ENCODE measurements at places on chromosomes 1 and 21.

DNA sequence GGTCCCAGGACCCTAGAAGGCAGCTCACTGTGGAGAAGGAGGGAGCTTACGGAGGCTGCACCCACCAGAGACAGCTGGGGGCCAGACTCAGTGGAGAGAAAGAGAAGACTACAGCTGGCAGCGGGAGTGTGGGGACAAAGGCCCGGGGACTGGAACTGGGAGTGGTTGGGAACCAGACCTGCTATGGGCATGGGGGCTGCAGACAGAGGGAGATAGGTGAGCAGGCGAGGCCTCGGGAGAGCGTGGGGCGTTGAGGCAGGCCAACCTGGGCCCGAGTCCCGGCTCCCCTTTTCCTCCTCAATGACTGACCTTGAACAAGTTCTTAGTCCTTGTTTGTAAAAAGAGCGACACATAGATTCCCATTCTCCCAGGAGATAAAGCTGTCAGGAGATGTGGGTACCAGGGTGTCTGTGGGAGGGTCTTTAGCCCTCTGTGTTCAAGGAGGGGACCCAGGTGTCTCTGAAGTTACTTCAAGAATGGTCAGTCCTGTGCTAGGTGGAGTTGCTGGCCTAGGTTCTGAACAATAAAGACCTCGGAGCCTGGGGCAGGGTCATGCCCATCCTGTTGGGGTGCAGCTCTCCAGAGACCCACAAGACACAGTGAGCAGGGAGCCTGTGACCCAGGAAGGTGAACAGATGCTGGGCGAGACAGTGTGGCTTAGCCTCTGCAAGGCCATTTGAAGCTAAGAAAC, 87.9 kb downstream of the ITPKB start:
- DNase-seq: no peak

DNA sequence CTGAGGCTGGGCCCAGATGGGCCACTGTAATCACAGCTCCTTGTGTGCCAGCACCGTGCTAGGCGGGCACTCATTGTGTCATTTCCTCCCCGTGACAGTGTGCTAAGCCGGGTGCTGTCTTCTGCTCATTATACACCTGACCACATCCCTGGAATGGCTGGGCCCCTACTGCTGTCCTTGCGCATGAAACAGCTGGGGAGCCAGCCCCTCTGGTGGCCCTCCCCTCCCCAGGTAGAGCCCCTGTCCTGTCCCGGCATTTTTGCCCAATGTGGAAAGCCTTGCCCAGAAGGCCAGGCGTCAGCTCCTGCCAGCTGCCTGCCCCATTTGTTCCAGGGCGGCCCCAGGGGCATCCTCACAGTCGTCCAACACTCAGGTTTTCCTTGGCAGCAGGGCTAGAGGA, 107.4 kb upstream of the CASZ1 start:
- DNase-seq: no peak

GRCh38 chr1:2181752-2182151, 12.8 kb downstream of the FAAP20 start:
- no peak for DNase-seq

DNA sequence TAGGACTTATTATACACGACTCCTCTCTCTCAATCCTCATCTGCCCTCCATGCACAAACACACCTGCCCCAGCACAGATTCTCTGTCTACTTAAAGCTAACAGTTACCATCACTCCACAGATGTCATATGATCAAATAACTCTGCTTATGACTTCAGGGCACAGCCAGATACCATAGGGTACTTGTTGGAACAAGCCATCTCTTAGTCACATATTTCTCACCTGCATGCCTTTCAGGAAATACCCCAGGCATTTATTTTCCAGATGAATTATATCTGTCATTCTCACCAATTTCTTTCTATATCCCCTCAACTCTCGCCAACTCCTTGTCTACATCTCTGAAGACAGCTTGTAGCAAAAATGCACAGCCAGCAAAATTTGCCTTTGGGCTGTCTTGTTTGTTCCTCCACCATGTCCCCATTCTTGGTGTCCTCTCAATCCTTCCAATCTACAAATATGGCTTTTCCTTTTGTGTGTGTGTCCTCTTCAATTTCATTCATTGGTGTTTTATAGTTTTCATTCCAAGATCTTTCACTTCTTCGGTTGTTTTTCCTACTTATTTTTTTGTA, 353.9 kb upstream of the CAMK1G start:
- DNase-seq: peak; percentile 90

- DNase-seq: no peak
Measured at GRCh38 chr21:46056450-46056903, 41.4 kb upstream of the COL6A2 start.

- no peak for DNase-seq
Measured at GRCh38 chr1:88462488-88463261, 221.4 kb upstream of the PKN2 start.

- DNase-seq: no peak
Measured at GRCh38 chr1:68953311-68953710, 456.4 kb upstream of the DEPDC1 start.

DNA sequence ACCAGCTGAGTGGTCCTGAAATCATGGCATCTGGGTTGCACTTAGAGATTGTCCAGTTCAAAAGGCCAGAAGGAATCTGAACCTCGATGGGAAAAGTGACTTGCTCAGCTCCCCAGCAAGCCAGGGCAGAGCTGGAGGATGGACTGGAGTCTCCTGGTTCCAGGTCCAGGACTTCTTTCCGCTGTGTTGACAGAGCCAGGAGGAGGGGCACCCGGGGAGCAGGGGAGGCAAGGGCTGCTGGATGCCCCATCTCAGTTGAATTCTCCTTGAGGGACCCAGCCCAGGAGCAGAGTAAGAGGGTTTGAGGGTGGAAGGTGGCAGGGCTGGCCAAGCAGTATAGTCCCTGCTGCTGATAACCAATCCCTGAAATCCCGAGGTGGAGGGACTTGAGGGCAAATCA, 2.4 kb upstream of the ALPL start:
- no peak for DNase-seq

GRCh38 chr1:203475012-203475981, at the start of gene PRELP:
Gene PRELP, plus strand, starts transcription at chr1:203475806. Its CDS starts 7,379 bp downstream, at chr1:203483185.
- peak; percentile 64 for DNase-seq

DNA sequence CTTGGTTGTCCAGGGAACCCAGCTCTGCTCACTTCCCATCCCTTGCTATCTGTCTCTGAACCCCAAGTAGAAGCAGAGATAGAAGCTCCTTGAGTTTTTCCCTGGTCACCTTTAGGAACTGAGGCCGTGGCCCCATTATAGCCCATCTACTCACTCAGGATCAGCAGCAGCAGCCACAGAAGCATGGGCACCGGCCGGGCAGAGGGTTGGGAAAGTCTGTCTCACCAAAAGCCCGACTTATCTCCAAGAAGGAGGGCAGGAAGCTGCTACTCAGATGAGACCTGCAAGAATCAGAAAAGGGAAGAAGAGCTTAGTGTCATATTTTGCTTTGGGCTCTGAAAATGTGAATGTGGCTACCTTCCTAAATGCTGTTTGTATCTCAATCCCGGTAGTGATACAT, 264 bp downstream of the FCRL3 start:
- DNase-seq: no peak

- DNase-seq: no peak
Measured at GRCh38 chr1:178057141-178057765, 36.7 kb upstream of the RASAL2 start.

DNA sequence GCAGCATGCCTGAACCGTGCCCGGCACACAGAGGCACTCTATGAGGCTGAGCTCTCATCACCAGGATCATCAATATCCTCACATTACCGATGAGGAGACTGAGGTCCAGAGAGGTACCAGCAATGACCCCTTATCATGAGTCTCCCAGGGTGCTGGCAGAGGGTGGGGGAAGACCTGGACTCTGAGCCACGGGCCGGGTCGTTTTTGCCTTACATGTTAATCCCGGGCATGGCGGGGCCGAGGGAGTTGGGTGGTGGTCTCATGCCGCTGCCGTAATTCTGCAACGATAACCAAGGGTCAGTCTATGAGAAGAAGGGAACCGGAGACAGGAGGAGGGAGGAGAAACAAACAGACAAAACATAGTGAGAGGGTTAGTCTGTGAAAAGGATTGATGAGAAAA, 43.1 kb downstream of the MRPL37 start:
- no peak for DNase-seq

- DNase-seq: no peak
Measured at GRCh38 chr1:25922971-25923552, 16.8 kb upstream of the STMN1 start.

- no peak for DNase-seq
Measured at GRCh38 chr21:17841103-17841502, 21.9 kb upstream of the C21orf91 start.

- DNase-seq: no peak
Measured at GRCh38 chr1:246987083-246987690, 20.7 kb downstream of the ZNF695 start.

GRCh38 chr1:166738873-166739272, 100.4 kb upstream of the POGK start:
- no peak for DNase-seq

DNA sequence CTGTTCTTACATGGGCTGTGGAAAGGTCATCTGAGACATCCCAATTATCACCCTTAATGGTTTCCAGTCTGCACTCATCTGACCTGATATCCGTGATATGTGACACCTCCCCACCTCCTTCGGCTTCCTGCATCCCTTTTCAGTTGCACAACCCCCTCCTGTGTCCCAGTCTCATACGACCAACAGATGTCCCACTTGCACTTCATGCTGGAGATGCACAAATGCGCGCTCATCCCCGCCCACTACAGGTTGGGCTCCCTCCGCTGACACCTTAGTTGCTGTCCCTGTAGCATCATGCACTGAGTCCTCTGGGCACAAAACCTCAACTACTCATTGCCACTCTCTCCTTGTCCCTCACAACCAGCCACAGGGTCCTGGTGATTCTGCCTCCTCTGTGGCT, 94.4 kb downstream of the MIS18A start:
- no peak for DNase-seq

GRCh38 chr21:44946254-44947041, 6.6 kb downstream of the SLX9 start:
- DNase-seq: no peak

DNA sequence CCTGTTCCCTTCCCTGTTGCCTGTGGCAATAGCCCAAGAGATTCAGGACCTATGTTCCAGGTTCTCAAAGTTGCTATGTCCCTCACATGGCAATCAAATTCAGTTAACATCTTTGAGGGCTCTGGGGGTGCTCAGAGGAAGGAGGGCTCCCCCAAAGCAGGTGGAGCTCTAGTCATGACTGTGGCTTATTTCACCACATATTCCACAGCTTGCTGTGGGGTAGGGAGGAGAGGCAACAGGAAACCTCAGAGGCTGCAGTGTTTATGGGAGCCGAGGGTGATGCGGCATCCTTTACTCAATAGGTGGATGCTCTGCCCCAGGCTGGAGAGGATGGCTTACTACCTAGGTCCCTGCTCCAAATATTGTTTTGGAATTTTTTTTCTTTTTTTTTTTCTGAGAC, 1.2 kb upstream of the MKNK1 start:
- DNase-seq: no peak

- DNase-seq: no peak
Measured at GRCh38 chr1:116835161-116835560, 74.6 kb upstream of the PTGFRN start.

DNA sequence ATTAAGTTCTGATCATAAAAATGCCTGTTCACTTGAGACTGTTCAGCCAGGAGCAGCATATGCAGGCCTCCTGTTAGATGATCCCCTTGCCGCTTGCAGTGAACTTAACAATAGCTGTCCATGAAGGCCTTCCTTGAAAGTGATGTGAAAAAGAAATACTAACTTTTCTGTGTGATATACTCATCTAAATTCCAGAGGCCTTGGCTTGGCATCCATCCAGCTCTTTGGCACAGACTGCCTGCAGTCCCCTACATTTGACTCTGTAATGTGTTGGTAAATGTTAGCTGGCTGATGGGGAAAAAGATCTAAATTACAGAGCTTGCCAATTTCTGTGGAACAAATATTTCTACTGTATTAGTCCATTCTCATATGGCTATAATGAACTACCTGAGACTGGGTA, 73.7 kb downstream of the KCNK2 start:
- no peak for DNase-seq

- no peak for DNase-seq
Measured at GRCh38 chr1:223332997-223333396, 31.0 kb downstream of the SUSD4 start.

DNA sequence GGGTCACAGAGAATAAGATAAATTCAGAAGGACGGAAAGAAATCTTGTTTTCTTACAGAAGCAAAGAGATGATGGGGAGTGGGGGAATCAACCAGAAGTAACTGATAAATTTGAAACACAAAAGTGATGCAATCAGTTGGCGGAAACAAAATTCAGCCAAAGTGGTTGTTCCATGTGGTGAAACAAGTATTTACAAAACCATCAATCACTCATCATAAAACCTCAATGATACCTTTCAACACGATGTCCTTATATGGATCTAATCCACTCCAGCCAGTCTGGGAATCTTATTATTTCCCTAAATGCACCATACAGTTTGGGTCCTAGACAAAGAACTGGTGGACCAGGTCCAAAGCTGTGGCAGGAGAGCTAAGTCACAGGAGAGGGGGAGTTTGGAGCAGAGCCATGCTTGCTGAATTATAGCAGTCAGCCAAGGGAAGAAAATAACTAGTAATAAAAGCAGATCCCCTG, 303.8 kb upstream of the LRRC7 start:
- DNase-seq: no peak

DNA sequence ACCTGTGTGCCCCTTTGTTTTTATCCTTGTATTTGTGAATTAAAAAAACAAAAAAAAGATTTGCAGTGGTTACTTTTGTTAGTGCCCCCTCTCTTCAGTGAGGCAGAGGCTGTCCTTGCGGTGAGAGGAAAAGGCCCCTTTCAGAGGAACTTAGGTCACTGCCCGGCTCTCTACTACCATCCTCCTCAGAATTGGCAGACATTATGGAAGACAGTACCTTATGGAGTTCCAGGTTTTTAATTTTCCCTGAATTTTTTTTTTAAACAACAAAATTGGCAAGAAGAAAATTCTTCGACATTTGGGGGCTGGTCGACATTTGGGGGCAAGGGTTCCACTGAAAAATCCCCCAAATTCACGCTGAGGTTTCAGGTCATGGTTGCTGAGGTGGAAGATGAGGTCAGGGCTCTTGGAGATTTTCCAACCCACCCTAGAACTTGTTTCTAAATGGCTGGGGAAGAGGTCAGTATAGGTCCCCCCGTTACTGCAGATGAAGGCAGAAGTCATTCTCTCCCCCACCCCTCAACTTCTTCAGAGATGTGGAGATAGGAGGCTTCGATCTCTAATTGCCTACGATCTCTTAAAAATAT, 5.3 kb downstream of the RXFP4 start:
- no peak for DNase-seq

GRCh38 chr1:233477359-233477758, 136.5 kb upstream of the KCNK1 start:
- no peak for DNase-seq

DNA sequence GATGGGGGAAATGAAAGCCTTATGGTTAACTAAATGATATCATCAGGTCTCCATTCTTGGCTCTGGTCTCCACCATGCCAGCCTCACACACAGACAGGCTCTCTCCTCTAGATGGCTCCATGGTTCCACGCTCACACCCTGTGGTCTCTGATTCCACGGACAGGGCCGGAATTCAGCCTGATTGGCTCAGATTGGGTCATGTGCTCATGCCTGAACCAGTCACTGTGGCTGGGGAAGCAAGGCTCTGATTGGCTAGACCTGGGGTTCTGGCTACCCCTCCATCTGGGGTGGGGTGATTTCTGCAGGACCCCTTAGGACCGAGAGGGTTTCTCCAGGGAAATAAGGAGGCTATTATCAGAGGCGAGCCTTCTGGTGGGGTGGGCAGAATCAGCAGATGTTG, 277.0 kb downstream of the PTPRU start:
- peak; percentile 80 for DNase-seq

- DNase-seq: no peak
Measured at GRCh38 chr1:17724150-17724549, 31.0 kb upstream of the ACTL8 start.

- DNase-seq: no peak
Measured at GRCh38 chr1:1785666-1786065, 7.4 kb upstream of the NADK start.
